ENCODE measurements at places on chromosomes 12 and 14. TPM values are rescaled to one million over a fixed set of nuclear protein-coding genes. Genes with fewer than 3 reads are reported as not detected.

DNA sequence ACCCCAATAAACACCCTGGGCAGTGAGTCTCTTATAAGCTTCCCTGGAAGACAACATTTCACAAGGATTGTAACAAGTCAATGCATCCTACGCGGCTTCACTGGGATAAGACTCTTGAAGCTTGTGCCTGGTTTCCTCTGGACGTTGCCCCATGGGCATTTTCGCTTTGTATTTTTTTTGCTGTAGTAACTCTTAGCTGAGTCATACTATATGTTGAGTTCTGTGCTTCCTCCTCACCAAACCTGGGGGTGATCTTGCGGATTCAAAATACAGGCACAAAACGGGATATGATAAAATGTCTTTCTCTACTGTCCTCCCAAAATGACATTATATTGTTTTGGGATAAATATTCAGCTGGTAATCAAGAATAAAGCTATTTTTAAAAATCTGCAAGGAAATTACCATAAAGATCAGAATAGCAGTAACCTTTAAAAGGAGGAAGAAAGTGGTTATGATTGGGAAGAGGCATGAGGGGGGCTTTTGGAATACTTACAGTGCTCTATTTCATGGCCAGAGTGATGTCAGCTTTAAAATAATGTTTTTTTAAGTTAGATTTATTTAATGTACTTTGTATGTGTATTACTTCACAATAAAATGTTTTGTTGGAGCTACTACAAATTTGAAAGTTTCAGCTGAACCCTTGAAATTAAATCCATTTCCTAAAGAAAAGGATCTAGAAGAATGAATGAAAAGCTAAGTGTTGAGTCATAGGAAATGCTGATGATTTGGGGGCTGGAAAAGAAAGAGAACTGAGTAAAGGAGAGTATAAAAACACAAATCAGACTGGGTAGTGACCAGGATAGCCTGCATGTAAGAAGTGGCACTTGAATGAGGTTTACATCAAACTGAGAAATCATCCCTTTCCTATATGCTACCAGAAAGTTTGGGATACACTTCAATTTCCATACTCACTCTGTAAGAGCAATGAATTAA is 14.7 kb downstream of the BTBD7 start:
- no peak overlapping the region for H3K27ac ChIP-seq
- no peaks in the 10 kb centered on the region for H3K36me3 ChIP-seq
- H3K27me3 ChIP-seq = no peaks in the 10 kb centered on the region
- H3K4me1 ChIP-seq = peaks cover 51% of the 10 kb centered on the region
- no peak for DNase-seq

DNA sequence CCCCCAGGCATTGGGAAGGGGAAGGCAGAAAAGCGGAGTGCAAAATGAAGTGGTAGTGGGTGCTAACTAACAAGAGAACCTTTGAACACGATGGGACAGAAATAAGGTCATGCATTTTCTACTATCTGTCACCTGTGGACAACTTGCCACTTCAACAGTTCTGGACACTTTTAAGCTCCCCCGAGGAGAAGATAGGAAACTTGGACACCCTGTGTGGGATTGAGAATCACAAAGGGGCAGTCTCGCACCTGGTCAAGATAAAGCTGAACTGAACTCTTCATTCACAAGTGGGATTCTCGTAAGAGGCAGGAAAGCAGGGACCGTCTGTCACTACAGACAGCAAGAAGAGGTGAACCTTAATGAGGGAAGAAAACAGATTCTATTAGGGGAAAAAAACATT is 51.6 kb downstream of the EIF2S3B start:
- H3K36me3 ChIP-seq = no peaks in the 10 kb centered on the region
- H3K4me1 ChIP-seq = no peaks in the 10 kb centered on the region
- no peak overlapping the region for H3K27ac ChIP-seq
- no peaks in the 10 kb centered on the region for H3K27me3 ChIP-seq

- peaks cover 4% of the 10 kb centered on the region for H3K36me3 ChIP-seq
- peak overlapping the region; percentile 100 for H3K27ac ChIP-seq
- H3K27me3 ChIP-seq = no peaks in the 10 kb centered on the region
- DNase-seq = no peak
Observed at GRCh38 chr12:12715459-12716150, 1.6 kb upstream of the CDKN1B start.

DNA sequence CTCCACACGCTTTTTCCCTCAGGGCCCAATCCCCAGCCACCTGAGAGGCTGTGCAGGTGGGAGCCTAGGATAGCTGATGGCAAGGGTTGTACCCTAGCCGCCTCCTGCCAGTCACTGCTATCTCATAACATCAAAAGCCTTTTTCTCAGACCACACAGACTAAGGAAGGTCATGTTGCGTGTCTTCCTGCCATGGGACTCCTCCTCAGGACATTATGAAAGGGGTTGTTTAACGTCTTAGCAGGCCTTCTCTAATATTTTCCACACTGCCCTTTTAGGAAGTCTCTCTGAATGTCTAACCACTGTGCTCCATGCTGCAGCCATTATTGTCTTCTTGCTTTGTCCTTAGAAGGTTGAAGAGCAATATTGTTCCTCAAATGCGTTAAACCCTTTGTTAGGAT is 7.6 kb upstream of the SMUG1 start:
- H3K27ac ChIP-seq = no peak overlapping the region
- no peak overlapping the region for H3K4me3 ChIP-seq
- DNase-seq = no peak
- peaks cover 4% of the 10 kb centered on the region for H3K27me3 ChIP-seq
- H3K4me1 ChIP-seq = no peaks in the 10 kb centered on the region

- no peak for DNase-seq
- H3K4me1 ChIP-seq = peaks cover 22% of the 10 kb centered on the region
- no peak overlapping the region for H3K27ac ChIP-seq
- H3K27me3 ChIP-seq = peaks cover 6% of the 10 kb centered on the region
- H3K4me3 ChIP-seq = no peak overlapping the region
Observed at GRCh38 chr12:50059440-50060119, 2.2 kb downstream of the ASIC1 start.

DNA sequence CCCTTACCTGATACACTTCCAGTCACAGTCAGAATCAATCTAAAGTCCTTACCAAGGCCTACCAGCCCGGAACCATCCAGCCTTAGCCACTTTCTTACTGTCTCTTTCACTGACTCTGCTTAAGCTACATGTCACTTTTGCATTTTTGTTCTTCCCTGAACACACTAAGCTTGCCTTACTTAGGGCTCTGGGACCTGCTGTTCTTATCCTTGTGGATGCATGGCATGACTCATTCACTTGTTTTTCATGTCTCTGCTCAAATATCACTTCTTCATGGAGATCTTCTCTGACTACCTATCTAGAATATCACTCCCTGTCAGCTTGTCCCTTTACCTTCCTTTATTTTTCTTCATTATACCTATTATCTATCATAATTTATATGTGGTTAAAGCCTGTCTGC is 65.6 kb upstream of the ZDHHC17 start:
- no peak overlapping the region for H3K27ac ChIP-seq
- H3K4me3 ChIP-seq = no peak overlapping the region
- no peaks in the 10 kb centered on the region for H3K36me3 ChIP-seq
- DNase-seq = no peak

DNA sequence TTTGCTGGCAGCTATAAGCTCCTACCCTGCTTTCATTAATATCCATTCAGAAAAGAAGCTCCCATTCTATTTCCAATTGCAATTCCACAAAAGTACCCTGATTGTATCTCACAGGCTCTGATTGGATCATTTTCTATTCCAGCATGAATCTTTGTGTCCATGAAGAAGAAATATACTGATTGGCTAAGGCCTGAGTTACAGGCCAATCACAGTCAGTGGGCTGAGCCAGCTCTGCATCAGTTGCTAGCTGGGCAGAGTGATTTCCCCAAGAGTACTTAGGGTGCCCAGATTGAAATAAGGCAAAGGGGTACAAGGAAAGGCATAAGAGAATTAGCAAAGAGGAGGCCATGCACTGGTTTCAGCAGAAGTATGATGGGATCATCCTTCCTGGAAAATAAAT is 14.4 kb downstream of the ART4 start:
- H3K4me3 ChIP-seq = no peak overlapping the region
- no peaks in the 10 kb centered on the region for H3K27me3 ChIP-seq
- H3K4me1 ChIP-seq = peaks cover 12% of the 10 kb centered on the region
- DNase-seq = no peak

DNA sequence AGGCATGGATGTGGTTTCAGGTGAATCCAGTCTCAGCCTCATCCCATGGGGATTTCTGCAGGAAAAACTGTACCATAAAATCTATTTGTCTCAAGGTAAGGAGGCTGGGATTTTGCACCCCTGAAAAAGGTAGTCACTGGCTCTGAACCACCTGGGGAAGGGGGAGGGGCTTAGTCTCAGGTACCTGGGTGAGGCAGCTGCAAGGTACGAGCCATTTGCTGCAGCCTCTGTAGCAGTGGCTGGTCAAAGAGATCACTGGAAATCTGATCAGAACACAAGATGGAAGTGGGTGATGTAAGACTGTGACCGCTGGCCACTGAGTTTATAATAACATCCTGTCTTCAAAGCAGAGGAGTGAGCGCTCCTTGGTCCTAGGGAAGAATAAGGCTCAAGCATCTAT is 209.9 kb upstream of the NOS1 start:
- H3K36me3 ChIP-seq = no peaks in the 10 kb centered on the region
- H3K4me1 ChIP-seq = no peaks in the 10 kb centered on the region
- peaks cover 35% of the 10 kb centered on the region for H3K27me3 ChIP-seq
- H3K4me3 ChIP-seq = no peak overlapping the region
- no peak overlapping the region for H3K27ac ChIP-seq
- no peak for DNase-seq

GRCh38 chr12:102435827-102436436 is 44.4 kb downstream of the IGF1 start:
- no peaks in the 10 kb centered on the region for H3K36me3 ChIP-seq
- H3K27ac ChIP-seq = no peak overlapping the region
- H3K4me3 ChIP-seq = no peak overlapping the region

- no peaks in the 10 kb centered on the region for H3K27me3 ChIP-seq
- H3K4me3 ChIP-seq = no peak overlapping the region
Observed at GRCh38 chr12:14264778-14265177, 100.7 kb upstream of the ATF7IP start.

DNA sequence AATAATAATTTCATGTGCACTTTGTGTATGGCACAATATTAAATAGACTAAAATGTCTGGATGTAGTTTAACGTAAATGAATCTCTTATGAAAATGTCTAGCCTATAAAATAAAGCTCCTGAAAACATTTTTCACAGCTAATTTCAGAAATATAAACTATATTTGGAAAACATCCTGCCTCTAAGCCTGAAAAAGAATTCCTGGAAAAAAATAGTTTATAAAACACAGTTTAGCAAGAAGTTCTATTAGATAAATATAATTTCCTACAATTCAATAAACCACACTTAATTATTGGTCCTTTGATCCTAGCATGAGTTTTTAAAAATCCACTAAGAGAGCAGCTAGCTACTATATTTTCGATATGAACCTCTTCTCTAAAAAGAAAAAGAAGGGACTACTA is 159.9 kb downstream of the ADAMTS20 start:
- no peaks in the 10 kb centered on the region for H3K36me3 ChIP-seq
- DNase-seq = no peak
- H3K4me1 ChIP-seq = no peaks in the 10 kb centered on the region
- no peak overlapping the region for H3K4me3 ChIP-seq
- no peaks in the 10 kb centered on the region for H3K27me3 ChIP-seq

DNA sequence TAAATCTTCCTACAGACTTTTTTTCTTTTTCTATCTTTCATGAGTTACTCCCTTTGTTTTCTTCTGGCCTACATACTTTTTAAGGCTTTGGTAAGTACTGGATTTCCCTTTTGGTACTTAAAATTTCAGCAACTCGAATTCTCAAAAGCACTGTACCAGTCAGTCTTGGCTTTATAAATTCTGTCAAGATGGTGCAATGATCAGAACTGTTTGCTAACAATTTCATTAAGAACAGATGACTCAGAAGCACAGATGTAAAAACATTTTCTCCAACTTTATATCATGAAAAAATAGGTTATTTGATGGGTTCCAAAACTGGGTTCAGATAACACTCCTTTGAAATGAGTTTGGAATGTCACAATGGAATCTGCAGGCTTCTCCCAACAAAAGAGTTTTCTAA is 1961.8 kb upstream of the FLRT2 start:
- H3K4me3 ChIP-seq = no peak overlapping the region
- no peaks in the 10 kb centered on the region for H3K4me1 ChIP-seq
- no peaks in the 10 kb centered on the region for H3K36me3 ChIP-seq
- no peak for DNase-seq

GRCh38 chr14:91125271-91125660 is 11.4 kb downstream of the DGLUCY start:
- DNase-seq = no peak
- H3K27me3 ChIP-seq = no peaks in the 10 kb centered on the region
- H3K4me3 ChIP-seq = no peak overlapping the region
- H3K4me1 ChIP-seq = peaks cover 59% of the 10 kb centered on the region

DNA sequence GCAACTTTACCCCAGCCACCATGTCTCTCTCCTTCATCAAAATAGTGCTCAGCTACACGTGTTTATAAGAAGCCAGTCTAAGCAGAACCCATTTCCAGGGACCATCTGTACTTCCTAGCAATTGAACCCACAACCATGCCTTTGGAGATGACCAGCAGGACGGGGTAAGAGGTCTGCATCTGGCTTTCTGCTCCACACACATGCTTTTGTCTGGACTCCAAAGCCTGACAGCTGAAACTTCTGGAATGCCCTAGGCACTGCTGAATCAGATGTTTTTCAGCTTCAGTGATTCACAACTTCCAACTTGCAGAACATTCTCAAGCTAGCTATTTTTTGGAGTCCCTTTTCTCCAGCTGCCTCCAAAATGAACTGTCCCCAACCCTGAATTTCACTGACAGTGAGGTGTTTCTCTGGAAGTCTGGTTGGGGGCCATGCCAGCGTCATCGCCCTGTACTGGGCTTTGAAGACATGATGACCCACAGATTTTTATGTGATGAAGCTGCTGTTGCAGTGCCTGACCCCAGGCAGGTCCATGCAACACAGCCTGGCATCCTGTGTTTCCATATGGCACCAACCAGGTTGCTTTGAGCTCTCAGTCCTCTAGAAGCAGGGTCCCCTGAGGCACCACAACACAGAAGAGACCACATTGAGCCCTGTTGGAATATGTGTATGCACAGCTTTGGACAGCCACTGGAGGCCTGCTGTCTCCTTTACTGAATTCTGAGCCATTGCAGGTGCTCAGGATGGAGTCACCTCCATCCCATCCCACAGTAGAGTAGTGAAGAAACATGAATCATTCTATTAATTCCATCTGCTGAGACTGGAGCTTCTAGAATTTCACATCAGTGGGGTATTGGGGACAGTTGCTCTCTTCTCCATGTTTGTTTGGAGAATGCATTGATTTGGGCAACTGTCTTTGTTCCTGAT is 80.2 kb downstream of the NUAK1 start:
- H3K4me1 ChIP-seq = peaks cover 10% of the 10 kb centered on the region
- no peaks in the 10 kb centered on the region for H3K27me3 ChIP-seq

The SYNE2 gene
- 98.0 TPM for total RNA-seq

The NKX2-1 gene
- total RNA-seq = not detected

The TNFAIP2 gene
- total RNA-seq = 51.7 TPM

The RFLNA gene
- not detected for total RNA-seq

The NTS gene
- not detected for total RNA-seq

The HSP90B1 gene
- total RNA-seq = 251 TPM

The CLEC4D gene
- not detected for total RNA-seq

The ERBB3 gene
- 5.9 TPM for total RNA-seq

The FAM222A gene
- total RNA-seq = 7.2 TPM
